ENCODE measurements at places on chromosomes 3 and 15. TPM values are rescaled to one million over a fixed set of nuclear protein-coding genes. Genes with fewer than 3 reads are reported as not detected.

Gene PLOD2
- total RNA-seq = 131 TPM

Gene RTP1
- not detected for total RNA-seq

Gene IL17RD
- total RNA-seq = 0.56 TPM

Gene MESP2
- 0.25 TPM for total RNA-seq

Gene TRAIP
- 5.2 TPM for total RNA-seq

Gene PLSCR2
- not detected for total RNA-seq

Gene ATP2C1
- total RNA-seq = 123 TPM

Gene KNG1
- total RNA-seq = not detected

Gene PAK6
- 0.13 TPM for total RNA-seq

Gene IGSF10
- 1.7 TPM for total RNA-seq

Gene FBN1
- 1,495 TPM for total RNA-seq

Gene EXD1
- not detected for total RNA-seq

Gene RLBP1
- total RNA-seq = not detected

Gene ZNF385D
- 2.0 TPM for total RNA-seq

Gene WWTR1
- total RNA-seq = 134 TPM

Gene CNTN3
- 3.4 TPM for total RNA-seq

Gene B3GALNT1
- 30.3 TPM for total RNA-seq

Gene RAD51
- 6.9 TPM for total RNA-seq

Gene NRG4
- total RNA-seq = not detected

Gene LINGO1
- under 0.01 TPM for total RNA-seq

Gene LRRC3B
- total RNA-seq = not detected

Gene MINDY2
- 16.1 TPM for total RNA-seq

Gene PLXNB1
- 15.9 TPM for total RNA-seq

Gene MESP1
- 0.37 TPM for total RNA-seq

Gene CNOT10
- total RNA-seq = 30.5 TPM

Gene PCCB
- total RNA-seq = 42.8 TPM

Gene IQCF5
- total RNA-seq = not detected

Gene ARGFX
- not detected for total RNA-seq

Gene LDHAL6B
- not detected for total RNA-seq

Gene BLM
- total RNA-seq = 3.3 TPM

Gene CPN2
- not detected for total RNA-seq

Gene CLDN18
- not detected for total RNA-seq

Gene DZIP1L
- total RNA-seq = 26.0 TPM

Gene CD200
- total RNA-seq = 4.0 TPM

Gene ANKDD1A
- total RNA-seq = 6.7 TPM

Gene FETUB
- not detected for total RNA-seq

Gene PP2D1
- not detected for total RNA-seq

Gene GOLGA8A
- 12.7 TPM for total RNA-seq

Gene MUC20
- total RNA-seq = 0.50 TPM

Gene NPAP1
- total RNA-seq = not detected

Gene ENTPD3
- 0.31 TPM for total RNA-seq

Gene HGD
- total RNA-seq = 0.19 TPM

Gene CTXND1
- total RNA-seq = not detected

Gene TLR9
- total RNA-seq = under 0.01 TPM

Gene STX19
- 0.06 TPM for total RNA-seq

Gene COL7A1
- total RNA-seq = 5.4 TPM

Gene DNAH12
- under 0.01 TPM for total RNA-seq

Gene CISH
- 0.53 TPM for total RNA-seq

Gene CYP1A2
- not detected for total RNA-seq

Gene TP63
- 0.12 TPM for total RNA-seq
